Breast epithelium (tissue), 4 donors: ENCODE measurements at places on chromosomes 3 and 15. TPM values are rescaled to one million over a fixed set of nuclear protein-coding genes. Genes with fewer than 3 reads are reported as not detected.
A peak's percentile ranks its signal among the peaks of the same experiment; 100 is the strongest.

DNA sequence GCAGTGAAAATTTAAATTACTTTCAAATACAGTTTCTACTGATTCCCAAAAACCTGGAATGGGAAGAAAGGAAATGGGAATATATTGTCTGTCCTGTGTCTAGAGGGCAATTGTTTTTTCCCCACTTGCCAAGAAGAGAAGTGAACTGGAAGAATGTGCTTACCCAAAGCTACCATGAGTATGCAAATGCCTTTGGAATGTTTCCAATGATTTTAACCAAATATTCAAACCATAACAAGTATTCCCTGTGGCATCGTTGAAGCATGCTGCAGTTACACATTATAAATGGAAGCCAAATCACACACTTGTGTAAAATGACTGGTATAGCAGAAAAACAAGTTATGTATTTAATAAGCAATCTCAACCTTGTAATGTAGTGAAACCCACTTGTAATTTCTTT lies 368.2 kb downstream of the GBE1 start:
- no peaks in the 10 kb centered on the region for H3K4me1 ChIP-seq
- DNase-seq: no peak
- no peaks in the 10 kb centered on the region for H3K36me3 ChIP-seq
- H3K4me3 ChIP-seq: no peak overlapping the region
- no peak overlapping the region for H3K27ac ChIP-seq
- H3K27me3 ChIP-seq: no peaks in the 10 kb centered on the region

- H3K36me3 ChIP-seq: no peaks in the 10 kb centered on the region
- no peak for DNase-seq
- H3K4me1 ChIP-seq: no peaks in the 10 kb centered on the region
- H3K27ac ChIP-seq: no peak overlapping the region
- no peak overlapping the region for H3K4me3 ChIP-seq
- no peaks in the 10 kb centered on the region for H3K27me3 ChIP-seq
These were observed 291.7 kb downstream of the MEX3B start for GRCh38 chr15:81754078-81754477.

DNA sequence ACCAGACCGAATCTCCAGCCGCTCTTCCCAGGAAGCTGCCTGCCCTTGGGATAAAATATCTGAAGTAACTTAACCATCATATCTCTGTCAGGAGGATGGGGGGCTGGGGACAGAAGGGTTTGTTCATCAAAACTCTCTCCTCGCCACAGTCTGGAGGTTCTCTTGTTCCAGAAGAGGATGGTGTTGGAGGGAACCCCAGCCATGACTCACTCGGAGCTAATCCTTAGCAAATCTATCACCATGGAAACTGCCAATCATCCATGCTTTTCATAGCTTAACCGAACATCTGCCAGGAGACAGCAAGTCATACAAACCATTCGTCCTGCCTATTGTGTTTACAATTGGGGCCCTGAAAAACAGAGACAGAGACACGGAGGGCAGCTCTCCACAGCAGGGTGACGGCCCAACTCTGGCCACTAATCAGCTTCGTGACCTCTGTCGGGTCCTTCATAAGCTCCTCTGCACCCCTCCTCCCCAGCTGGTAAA lies 73.8 kb upstream of the HEG1 start:
- DNase-seq: no peak
- H3K27me3 ChIP-seq: no peaks in the 10 kb centered on the region
- H3K4me1 ChIP-seq: no peaks in the 10 kb centered on the region
- no peak overlapping the region for H3K4me3 ChIP-seq
- peak overlapping the region; percentile 89 for H3K27ac ChIP-seq
- no peaks in the 10 kb centered on the region for H3K36me3 ChIP-seq

- no peaks in the 10 kb centered on the region for H3K4me1 ChIP-seq
- H3K4me3 ChIP-seq: no peak overlapping the region
- H3K27ac ChIP-seq: no peak overlapping the region
- H3K27me3 ChIP-seq: no peaks in the 10 kb centered on the region
These were observed 534.2 kb downstream of the NSUN3 start for GRCh38 chr3:94596887-94597566.

DNA sequence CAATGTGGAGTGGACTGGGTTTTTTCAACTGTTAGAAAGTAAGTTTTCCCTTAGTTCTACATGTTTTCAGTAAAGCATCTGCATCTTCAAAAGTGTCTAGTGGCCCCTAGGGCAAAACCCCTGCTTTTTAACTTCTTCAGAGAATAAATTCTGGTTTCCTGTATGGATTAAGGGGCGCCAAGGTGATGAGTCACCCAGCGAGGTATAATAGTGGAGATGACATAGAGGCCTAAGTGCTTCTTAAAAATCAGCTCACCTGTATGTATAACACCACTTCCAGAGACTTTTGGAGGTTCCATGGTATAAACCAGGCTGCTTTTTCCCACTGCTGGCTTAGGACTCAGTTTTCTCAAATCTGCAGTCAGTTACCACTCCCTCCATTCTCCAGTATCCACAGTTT lies 68.9 kb downstream of the SYN2 start:
- no peaks in the 10 kb centered on the region for H3K36me3 ChIP-seq
- no peak overlapping the region for H3K4me3 ChIP-seq
- H3K27ac ChIP-seq: no peak overlapping the region
- H3K4me1 ChIP-seq: no peaks in the 10 kb centered on the region
- H3K27me3 ChIP-seq: no peaks in the 10 kb centered on the region

The OR5H1 gene
- not detected for total RNA-seq
